ENCODE measurements at places on chromosomes 5 and 9.

GRCh38 chr5:14864181-14864812 is 7.3 kb downstream of the ANKH start:
- DNase-seq: no peak

GRCh38 chr9:137045294-137046087 is 486 bp downstream of the NPDC1 start:
- peak; percentile 45 for DNase-seq

DNA sequence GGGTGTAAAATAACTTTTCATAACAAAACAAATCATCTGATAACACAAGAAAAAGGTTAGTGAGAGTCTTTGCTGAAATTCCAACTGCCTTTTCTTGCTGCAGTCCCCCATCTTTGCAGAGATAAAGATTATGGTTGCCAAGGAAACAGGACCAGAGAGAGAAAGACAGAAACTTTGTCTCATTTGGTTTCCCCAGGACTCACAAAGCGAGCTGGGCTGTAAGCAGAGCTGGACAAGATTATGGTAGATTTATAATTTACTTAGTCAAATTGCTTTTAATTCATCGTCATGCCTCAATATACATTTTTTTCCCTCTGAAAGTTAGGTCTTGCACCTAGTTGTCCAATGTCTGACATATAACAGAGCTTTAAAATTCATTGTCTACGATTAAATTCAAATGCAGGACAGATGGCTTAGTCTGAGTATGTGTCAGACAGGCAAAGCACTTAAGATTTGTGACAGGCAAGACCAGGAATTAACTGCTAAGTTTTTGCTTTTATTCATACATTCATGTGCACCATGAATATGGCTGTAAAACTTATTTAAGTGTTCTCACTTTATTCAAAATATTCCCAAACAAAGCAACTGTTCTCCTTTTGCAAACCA is 17.4 kb downstream of the ENC1 start:
- DNase-seq: no peak

DNA sequence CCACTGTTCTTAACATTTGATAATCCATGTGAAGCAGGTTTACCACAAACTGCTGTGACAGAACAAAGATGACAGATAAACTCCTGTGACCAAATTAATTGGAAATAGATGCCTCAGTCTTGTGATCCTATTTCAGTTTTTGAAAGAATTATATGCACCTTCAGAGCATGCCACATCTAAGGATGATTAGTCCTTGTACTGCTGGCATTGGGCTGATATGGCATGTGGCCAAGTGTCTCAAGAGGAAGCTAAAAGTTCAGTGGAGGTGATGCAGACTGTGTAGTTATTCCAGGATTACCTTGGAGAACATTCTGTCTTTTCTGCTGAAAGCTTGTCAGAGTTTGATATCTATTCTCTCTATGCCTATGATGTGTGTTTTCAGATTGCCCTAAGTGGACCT is 314.4 kb upstream of the EFNA5 start:
- no peak for DNase-seq

DNA sequence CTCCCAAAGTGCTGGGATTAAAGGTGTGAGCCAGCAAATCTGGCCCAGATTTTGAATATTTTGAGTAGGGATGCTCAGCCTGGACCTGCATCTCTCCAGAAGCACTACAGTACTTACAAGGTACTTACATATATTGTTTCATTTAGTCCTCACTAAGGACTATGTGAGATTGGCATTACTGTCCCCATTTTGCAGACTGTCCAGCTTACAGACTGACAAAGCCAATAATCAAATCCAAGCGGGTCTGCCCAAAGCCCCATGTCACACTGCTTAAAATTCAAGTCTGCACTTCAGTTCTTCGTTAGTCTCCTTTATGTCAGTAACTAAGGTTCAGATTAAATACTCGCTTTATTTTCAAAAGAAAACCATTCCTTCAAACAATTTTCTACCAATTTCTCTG is 7.1 kb downstream of the MAPKAP1 start:
- no peak for DNase-seq

DNA sequence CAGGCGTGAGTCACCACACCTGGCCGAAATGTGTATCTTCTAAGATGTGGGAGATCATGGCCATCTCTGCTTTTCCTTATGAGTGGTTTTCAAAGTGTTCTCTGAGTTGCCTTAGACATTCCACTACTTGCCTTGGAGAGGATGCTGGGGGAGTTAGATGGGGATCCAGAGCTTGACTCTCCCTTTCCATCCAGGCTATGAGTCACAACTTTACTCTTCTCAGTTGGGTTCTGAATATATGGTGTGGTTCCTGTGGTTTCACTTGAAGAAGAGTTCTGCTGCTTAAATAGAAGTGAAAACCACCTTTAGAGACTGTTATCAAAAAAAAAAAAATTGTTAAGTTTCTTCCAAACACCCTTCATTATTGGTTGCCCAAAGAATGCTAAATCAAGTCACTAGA is 217.6 kb downstream of the ZNF608 start:
- DNase-seq: no peak

GRCh38 chr5:35246411-35246810 is 16.1 kb upstream of the PRLR start:
- DNase-seq: no peak

- DNase-seq: no peak
Observed at GRCh38 chr5:14655146-14655741, 9.3 kb upstream of the OTULIN start.

DNA sequence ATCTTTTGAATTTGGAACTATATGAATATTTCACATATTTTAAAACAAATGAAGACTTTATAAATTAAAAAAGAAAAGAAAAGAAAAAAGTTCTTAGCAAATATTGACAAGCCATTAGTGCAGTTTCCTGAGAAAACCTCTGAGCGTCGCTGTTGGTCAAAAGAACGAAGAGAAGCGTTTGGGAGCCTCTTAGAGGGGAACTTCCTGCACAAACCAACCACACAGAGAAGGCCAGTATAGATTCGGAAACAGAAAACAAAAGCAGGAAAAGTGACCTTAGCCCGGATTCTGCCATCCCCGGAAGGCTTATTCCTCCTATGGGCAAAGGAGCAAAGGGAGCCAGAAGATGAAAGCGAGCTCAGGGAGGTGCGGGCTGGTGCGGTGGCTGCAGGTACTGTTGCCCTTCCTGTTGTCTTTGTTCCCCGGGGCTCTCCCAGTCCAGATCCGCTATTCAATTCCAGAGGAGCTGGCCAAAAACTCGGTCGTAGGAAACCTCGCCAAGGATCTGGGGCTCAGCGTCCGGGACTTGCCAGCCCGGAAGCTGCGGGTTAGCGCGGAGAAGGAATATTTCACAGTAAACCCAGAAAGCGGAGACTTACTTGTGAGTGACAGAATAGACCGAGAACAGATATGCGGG is at the start of gene PCDHGB2:
Gene PCDHGB2, plus strand, starts transcription at position 205 of the 637 bp plus-strand sequence. Its CDS starts 142 bp downstream, at position 347.
- no peak for DNase-seq

- DNase-seq: no peak
Observed at GRCh38 chr5:172058088-172058487, 51.6 kb upstream of the FBXW11 start.

DNA sequence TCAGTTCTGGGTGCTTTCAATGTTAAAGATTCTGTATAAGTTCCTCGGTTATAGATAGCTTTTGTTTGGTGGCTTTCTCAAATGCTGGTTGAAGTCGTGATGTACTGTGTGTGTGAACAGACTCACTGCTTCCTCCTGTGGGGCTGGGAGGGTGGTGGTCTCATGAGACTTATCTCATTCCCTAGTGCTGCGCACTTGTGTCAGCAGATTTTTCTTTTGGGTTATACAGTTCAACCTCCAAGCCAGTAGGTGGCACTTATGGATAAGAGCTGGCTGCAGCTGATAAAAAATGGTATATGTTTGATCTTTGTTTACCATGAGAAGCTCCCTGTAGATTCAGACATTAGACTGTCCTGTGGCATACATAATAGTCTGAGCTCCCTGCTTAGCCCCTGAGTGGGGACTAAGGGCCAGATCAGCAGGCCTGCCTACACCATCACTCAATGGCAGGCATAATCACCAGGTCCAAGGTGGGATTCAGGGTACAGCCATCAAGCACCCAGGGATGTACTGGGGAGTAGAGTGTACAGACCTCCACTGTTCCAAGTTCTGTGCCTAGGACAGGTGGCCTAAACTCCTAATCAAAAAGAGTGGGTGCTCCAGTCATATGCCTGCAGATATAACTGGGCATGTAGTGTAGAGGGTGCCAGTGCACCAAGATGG is 174.2 kb downstream of the OXCT1 start:
- no peak for DNase-seq

DNA sequence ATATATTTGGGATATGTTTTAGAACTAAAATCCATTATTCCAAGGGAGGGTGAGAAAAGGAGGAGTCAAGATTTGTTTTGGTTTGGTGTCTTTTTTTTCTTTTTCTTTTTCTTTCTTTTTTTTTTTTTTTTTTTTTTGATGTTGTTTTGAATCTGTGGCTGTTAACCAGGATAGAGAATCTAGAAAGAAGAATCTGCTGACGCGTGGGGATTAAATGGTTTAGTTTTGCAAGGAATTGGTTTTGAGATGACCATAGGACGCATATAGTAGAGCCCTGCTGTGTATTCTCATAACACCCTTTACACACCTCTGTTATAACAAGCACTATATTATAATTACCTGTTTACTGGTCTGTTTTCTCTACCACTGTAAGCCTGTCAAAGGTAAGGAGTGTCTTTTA is 9.4 kb downstream of the RABGAP1 start:
- DNase-seq: no peak

GRCh38 chr5:73373814-73374510 is 74.6 kb downstream of the FOXD1 start:
- DNase-seq: no peak

DNA sequence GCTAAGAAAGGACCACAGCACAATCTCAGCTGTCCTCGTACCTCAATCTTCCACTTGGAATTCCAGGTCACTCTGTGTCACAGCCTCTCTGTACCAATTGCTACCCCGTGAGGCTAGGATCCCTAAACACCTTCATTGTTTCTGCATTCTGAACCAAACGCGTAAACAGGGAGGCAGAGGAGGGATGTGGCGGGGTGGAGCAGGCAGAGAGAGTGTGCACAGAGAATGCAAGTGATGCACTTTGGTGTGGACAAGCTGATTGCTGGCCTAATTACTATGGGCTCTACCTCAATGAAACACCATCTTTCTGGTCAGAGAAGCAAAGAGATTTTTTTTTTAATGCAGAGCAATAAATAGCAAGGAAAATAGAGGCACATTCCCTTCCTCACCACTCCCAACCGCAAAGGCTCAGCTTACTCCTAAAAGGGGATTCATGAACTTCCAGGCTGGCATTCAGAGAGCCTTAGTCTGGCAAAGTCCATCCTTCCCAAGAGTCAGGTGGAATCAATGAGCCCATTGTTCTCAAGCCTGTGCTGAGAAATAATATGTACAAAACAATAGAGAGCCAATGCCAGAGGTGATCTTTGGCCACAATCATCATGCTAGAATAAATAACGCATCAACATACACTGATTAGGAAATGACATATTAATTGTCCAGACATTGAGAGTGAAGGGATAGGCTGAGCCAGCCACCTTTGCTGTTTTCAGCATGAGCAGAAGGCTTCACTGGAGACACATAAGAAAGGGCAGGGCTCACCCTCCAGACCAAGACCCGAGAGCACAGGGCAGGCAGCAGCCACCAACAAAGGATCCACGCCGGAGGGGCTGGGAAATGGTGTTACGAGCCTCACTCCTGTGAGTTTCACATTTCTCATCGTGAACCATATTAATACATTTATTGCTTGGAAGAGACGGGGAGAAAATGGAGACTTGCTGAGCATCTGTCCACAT is 278.8 kb downstream of the ENC1 start:
- no peak for DNase-seq

DNA sequence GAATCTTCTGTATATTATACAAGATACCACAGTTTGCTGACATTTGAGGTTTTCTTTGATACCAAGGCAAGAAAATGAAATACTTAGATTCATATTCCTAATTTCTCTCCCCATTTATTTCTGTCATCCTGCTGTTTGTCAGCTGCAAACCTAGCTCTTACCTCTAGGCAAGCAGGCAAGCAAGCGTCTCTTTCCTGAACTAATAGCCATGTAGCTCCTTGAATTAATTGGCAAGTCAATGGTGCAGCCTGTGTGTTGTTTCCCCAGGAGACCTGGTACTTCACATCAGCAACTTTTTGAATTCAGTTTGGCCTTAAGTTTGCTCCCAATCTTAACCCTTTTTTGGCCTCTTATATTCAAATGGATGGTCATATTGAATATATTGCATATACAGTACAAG is 573.6 kb upstream of the ARRDC3 start:
- DNase-seq: no peak

Measured in activated naive CD8-positive, alpha-beta T cell treated with anti-CD3 and anti-CD28 coated beads for 36 hours (primary cell).